Myocyte (in vitro differentiated cells): ENCODE measurements at places on chromosomes 11 and 22. TPM values are rescaled to one million over a fixed set of nuclear protein-coding genes. Genes with fewer than 3 reads are reported as not detected.

The UPK2 gene
- total RNA-seq, result not detected in 2 replicates

GRCh38 chr11:108788565-108789199 is 123.8 kb downstream of the DDX10 start:
- peak; percentile 33 for DNase-seq

- DNase-seq, result peak; percentile 46
Measured at GRCh38 chr11:74318241-74318932, 6.9 kb upstream of the P4HA3 start.

GRCh38 chr22:35802885-35803284 is 85.2 kb downstream of the APOL5 start:
- no peak for DNase-seq

- DNase-seq, result no peak
Measured at GRCh38 chr11:127939000-127939399, 648.4 kb downstream of the ETS1 start.

DNA sequence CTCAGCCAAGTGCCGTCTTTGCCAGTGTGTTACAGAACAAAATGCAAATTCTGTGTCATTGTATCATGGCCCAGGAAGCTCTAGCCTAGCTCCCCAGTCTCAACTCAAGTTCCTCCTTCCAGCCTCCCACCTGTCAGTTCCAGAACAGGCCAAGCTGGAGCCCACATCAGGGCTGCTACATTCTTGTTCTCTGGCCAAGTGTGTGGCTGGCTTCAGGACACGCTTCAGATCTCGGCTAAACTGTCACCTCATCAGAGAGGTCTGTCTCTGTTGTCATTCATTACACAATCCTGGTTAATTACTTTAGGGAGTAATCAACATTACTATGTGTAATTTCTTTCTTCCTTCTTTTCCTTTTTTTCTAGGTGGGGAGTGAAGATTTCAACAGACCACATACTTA is 347.0 kb upstream of the SYN3 start:
- DNase-seq, result peak; percentile 47
